ENCODE measurements at places on chromosomes 7 and 10.

DNA sequence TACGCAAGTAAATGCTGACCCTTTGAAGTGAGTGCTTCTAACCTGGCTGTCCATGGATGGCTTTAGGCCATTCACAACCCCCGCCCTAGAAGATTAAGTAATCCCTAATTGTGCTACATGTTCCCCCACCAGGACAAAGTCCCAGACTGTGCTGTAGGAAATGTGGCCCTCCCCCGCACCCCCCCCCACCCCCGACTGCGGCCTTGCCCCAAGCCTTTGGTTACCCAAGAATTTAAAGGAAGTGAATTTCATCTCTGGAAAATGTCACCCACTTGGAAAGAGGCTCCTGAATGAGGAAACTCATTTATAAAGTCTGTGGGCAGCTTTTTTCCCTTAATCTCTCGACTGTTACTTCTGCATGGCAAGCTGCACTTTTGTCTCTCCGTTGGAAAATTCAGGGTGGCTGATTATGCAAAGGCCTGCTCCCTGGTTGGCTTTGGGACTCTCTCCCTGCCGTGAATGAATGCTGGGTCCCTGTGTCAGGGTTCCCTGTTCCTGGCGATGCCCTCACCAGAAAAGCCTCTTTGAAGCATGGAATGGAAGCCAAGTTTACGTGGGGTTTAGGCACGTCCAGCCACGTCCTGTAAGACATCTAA lies 31.4 kb upstream of the AQP1 start:
- DNase-seq: no peak

GRCh38 chr10:62719061-62719460 lies 85.5 kb upstream of the ADO start:
- no peak for DNase-seq

GRCh38 chr7:46448478-46448877 lies 527.4 kb upstream of the IGFBP3 start:
- no peak for DNase-seq

DNA sequence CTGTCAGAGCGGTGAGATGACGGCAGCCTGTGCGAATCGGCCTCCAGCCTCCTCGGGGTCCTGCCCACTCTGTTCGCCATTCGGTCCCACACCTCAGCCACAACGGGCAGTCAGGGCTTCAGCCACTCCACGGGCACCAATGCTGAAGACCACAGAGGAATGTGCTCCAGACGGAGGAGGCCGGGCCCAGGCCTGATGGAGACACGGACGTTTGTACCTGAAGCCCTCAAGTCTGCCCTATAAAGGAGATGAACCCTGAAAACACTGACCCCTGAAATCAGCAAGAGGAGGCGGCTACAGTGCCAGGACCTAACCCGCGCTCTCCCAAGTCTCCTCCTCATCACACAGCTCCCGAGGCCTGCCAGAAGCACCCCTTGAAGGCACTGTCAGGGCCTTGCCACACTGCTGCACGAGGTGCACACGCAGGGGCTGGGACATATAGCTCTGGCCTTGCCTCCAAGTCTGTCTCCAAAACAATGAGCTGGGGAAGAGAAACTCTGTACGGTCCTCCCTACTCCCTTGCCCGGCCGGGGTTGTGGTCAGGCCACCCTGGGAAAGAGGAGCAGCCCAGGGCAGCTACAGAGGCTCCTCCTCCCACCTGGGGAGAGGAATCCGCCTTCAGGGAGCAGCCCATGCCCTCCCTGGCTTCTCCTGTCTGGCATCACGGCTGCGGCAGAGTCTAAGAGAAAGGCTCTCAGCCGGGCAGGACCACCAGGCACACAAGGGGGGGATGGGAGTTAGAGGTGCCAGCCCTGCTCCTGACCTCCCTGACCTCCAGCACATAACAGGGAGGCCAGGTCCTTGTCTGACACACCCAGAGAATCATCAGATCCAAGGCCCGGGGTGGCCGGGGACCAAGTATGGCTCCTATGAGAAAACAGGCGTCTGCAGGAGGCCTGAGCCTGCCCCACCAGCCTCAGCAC lies 310.1 kb downstream of the PTPRN2 start:
- no peak for DNase-seq

DNA sequence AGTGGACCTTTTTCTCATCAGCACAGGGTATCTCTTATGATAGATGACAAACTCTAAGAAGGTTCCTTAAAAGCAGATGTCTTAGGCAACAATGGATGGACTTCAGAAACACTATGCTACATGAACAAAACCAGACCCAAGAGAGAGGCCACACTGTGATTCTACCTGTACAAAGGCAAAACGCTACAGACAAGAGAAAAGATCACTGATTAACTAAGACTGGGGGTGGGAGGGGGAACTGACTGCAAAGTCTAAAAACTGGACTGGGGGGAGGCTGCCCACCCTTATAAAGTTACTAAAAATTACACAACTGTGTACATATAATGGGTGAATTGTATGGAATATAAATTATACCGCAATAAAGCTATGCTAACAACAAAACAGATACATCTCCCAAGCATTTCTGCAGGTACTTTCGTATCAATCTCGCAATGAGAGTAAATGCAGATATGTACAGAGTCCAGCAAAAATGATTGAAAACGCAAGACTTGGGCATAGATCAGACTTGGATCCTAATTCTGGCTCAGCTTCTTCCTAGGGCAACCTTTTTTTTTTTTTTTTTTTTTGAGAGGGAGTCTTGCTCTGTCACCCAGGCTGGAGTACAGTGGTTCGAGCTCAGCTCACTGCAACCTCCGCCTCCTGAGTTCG lies 179.7 kb downstream of the FAM107B start:
- no peak for DNase-seq

- DNase-seq: no peak
Observed at GRCh38 chr10:23614483-23614882, 175.6 kb downstream of the OTUD1 start.

DNA sequence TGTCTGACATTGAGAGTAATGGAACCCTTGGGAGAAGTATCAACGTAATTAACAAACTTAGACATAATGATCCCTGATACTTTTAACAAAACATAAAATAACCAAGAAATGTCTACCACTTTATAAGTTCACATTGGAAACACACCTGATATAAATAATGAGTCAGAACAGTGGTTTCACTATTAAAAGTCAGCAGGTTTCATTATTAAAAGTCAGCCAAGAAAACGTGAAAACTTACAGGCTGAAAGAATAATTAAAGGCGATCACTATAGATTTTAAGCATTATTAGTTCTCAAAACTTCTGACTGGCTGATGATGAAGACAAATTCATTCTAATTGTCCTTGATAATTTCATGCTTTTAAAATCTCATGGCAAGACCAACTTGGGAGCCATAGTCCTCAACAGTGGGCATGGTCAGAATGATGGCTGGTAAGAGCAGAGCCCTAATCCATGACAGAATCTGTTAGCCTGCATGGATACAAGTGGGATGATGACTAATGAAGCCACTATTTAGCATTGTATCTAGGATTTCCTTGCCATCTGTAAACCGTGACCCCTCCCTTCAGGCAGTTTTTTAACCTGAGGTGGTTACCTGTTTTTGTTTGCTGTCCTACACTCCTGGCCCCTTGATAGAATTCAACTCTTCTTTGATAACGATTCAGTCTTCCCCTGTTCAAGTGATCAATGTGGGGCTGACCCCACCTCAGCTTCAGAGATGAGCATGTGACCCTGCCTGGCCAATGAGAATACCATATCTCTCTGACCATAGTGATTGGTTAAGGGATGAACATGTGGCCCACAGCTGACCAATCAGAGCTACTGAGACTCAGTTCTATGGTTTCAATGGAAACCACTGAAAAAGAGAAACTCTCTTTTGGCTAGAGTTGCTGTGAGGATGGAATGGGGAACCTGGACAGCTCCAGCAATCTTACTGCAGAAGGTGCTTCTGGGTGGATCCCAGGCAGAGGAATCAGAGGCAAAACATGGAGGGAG lies 151.0 kb downstream of the PLPP4 start:
- no peak for DNase-seq

GRCh38 chr10:105681051-105681450 lies 1040.0 kb downstream of the SORCS3 start:
- DNase-seq: no peak

DNA sequence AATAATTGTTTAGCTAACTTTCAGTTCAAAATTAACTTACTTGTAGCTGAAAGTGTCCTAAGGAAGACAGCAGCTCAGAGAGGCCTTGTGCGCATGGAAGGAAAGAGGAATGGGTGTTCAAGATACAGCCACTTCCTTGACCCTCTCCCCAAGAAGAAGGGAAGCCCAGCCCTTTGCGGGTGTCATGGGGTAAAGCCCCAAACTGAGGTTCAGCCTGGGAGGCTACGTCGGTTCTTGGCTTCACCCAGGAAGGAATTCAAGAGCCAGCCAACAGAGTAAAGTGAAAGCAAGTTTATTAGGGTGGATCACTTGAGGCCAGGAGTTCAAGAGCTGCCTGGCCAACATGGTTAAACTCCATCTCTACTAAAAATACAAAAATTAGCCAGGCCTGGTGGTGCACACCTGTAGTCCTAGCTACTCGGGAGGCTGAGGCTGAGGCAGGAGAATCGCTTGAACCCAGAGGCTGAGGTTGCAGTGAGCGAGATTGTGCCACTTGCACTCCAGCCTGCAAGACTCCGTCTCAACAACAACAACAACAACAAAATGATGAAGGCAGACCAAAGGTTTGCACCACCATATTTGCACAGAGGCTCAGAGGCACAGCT lies 15.9 kb downstream of the GPRIN2 start:
- no peak for DNase-seq

DNA sequence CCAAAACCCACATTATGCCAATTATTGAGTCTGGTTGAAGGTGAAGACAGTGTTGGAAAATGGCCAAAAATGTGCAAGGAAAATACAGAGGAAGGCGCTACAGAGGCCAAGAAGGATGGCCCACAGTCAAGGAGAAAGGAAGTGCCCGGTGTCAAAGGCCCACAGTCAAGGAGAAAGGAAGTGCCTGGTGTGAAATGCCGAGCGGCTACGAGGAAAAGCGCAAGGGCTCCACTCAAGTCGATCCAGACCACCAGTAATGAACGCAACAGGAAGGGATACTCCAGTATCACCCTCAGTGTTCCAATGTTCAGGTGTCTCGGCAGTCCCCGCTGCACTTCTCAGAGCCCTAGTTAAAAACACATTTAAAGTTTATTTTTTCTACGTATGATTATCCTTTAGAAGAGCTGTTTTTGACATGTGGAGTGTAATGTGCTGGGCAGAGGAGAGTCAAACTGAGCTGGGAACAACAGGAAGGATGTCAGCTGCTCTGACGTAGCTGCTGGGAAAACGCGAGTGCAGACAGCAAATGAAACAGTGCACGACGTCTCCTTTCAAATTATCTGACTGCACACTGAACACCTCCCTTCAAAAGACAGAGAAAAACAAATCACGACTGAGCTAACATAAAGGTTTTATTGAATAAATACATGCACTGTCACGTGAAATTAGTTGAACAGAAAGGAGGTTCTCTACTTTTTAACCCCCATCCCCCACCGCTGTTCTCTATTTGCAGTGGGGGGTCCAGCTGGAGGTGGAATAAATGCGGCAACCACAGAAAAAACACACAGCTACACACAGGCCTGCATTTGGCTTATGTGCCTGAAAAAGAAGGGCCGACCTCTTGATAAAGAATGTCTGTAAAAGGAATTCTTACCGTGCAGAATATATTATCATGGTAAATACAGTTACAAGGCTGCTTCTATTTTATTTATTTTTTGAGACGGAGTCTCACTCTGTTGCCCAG lies 26.1 kb upstream of the NCAPG2 start:
- no peak for DNase-seq

DNA sequence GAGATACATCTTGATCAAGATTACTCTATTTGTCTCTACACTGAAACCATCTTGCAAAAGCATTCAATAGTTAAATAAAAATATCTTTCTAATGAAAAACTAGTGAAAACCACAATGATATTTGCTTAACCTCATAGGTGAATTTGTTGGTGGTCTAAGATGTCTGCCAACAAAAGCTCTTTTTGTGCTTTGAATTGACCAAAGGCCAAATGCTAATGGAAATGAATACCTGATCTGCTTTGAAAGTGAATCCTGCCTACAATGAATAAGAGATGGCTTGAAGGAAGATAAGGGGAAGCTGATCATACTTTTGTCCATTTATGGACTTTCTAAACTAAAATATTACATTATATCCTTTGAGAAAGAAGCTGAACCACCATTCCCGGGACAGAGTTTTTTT lies 228.9 kb upstream of the ETV1 start:
- no peak for DNase-seq

DNA sequence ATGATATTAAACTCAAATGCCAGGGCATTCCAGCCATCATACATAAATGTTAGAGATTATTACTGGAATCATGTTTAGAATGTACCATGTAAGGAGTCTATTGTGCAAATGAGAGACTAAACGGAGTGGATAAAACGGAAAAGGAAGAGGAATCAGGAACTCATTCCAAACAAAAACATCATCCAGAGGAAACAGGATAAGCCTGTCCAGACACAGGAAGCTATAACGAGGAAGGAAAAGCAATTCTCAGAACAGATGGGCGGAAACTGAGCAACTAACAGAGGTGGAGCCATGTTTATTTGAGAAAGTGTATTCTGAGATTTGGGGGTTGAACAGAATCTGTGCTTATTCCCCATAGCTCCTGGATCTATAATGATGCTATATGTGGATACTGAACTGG lies 52.3 kb upstream of the TRIM24 start:
- DNase-seq: no peak

- no peak for DNase-seq
Observed at GRCh38 chr7:98284335-98285036, 3.0 kb downstream of the BRI3 start.

- no peak for DNase-seq
Observed at GRCh38 chr7:157010588-157011332, at the start of gene MNX1. Gene MNX1 (minus strand): TSS chr7:157010663. CDS start chr7:157010350, 313 bp downstream.

DNA sequence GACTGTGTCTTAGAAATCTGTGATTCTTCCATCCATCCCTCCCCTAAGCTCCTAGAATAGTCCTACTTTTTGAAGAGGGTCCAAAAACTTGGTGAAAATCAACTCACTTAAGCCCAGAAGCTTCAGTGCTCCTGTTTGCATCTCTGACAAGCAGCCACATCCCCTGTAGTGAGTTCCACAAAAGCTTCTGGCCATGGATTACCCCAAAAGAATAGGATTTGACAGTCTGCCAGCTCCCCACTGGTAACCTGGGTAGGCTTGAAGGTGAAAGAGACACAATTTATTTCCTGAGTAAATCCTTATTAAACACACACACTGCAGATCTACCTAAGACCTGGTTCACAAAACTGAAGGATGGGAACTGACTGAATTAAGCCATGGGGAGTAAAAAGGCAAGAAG lies 46.5 kb downstream of the LGI1 start:
- DNase-seq: no peak

GRCh38 chr7:22563032-22563501 lies 63.1 kb upstream of the STEAP1B start:
- DNase-seq: no peak

- DNase-seq: no peak
Observed at GRCh38 chr7:38007096-38007495, 86.7 kb downstream of the EPDR1 start.

GRCh38 chr7:129950191-129950932 lies 2.4 kb downstream of the UBE2H start:
- no peak for DNase-seq

All from stimulated activated CD4-positive, alpha-beta T cell treated with anti-CD3 and anti-CD28 coated beads, TNF-alpha, amount 100 ng/mL, for 4 hours (primary cell).